HS-27A (cell line): ENCODE measurements at places on chromosomes 7 and 10.

GRCh38 chr7:11970132-11970531 lies 138.1 kb upstream of the THSD7A start:
- no peak for DNase-seq

DNA sequence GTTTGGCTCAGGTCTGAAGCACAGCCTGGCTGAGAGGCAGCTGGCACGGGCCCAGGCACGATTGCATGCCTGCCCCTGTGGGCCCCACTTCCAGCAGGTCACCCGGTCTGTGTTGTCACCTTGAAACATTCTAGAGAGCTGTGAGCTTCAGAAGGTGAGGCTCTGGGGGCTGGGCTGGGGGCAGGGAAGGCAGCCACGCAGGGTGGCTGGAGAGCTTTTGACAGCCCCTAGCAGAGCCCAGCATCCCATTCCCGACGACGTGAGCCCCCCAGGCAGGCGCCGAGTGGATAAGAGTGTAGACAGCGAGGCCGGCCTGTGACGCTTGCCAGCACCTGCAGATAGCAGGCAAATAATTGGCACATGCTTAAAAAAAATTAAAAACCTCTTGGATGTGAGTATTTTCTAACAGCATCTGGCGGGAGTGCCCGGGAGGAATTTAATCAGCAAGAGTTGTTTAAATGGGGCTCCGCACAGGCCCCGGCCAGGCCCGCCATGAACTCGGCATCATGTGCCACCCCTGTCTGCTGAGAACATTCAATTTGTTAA lies 212.0 kb upstream of the TBX20 start:
- DNase-seq = no peak

DNA sequence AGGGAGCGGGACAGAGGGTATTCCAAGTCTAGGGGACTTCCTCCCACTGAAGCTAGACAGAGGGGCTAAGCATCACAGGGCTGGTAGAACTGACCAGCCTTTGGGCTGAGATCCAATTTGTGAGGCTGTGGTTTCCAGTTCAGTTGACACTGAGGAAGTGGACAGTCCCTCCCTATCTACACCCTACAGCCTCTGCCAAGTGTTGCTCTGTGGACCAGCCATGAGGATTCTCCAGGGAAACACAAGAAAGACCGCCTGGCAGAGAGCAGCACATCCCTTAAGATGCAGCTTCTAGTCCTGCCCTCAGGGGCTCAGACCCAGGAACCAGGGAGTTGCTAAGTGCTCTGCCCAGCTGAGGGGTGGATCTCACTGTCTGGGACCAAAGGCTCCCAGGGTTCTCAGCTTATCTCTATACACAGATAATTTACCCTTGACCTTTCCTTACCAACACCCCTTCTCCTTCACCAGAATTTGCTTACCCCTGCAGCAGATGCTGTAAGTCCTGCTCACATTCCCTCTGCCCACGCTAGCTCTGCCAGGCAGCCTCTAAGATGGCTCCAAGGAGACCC lies 252.0 kb downstream of the SKIDA1 start:
- DNase-seq = no peak

DNA sequence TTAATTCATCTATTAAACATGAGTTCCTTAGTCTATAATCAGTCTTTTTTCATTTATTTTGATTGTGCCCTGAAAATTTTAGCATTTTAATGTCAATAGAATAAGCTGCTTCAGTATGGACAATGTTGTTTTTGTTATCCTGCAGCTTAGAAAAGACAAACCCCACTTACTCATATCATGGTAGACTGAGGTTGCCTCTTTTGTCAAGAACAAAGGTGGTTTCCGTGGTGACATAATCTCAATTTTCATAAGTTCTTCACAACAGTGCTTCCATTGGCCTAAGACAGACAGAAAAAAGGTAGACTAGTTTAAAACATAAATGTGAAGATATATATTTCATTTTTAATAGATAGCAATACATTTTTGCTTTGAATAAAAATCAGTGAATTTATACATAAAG lies 69.1 kb downstream of the RTKN2 start:
- DNase-seq = no peak

DNA sequence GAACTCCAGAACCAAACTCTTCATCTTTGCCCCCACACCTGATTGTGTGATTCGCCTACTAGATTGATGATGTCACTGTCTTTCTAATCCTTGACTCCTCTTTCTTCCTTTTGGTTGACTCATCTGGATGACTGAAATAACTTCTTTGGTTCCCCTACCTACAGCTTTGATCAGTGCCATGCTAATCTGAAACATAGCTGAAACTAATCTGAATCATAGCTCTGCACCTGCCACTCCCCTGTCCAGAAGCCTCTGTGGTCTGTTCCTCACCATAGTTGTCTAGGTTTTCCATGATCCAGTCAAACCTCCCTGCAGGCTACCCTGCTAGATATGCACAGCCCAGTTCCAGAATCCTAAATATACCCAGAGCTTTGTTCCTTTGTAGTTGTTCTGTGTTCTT lies 51.9 kb downstream of the ZNF365 start:
- DNase-seq = no peak

DNA sequence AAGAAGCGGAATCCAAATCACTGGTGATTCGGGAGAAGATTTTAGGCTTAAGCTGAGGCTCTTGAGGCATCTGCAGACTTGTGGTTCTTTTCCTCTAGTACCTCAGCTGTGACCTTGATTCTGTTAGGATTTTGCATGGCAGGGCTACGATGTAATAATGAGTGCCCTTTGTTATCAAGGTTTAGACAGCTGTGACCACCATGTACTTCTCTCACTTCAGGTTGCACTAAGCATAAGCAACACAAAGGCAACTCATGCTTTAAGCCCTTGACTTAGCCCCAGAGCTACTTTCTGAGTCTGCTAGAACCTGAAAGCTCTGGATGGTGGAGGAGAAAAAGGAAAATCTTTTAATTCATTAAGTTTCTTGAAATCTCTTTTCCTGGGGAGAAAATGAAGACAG lies 1052.3 kb upstream of the PHF14 start:
- no peak for DNase-seq

GRCh38 chr10:47451998-47452494 lies 31.9 kb downstream of the ANXA8 start:
- no peak for DNase-seq

- DNase-seq = no peak
These were observed 213.9 kb downstream of the BAMBI start for GRCh38 chr10:28891058-28891713.
